ENCODE measurements at places on chromosomes 12 and 14. TPM values are rescaled to one million over a fixed set of nuclear protein-coding genes. Genes with fewer than 3 reads are reported as not detected.
A peak's percentile ranks its signal among the peaks of the same experiment; 100 is the strongest.

- no peak for DNase-seq
These were observed 770.7 kb upstream of the TMEM132C start for GRCh38 chr12:127496255-127496654.

GRCh38 chr12:56626701-56627100 is 3.4 kb downstream of the BAZ2A start:
- DNase-seq, result no peak

GRCh38 chr14:92748259-92749016 is at the start of gene LGMN:
LGMN (minus strand) TSS chr14:92748627; CDS start chr14:92732786, 15,841 bp downstream.
- DNase-seq, result peak; percentile 90

Gene EIF4B
- total RNA-seq, result 1,876 TPM

- no peak for DNase-seq
These were observed 52.3 kb upstream of the RFLNA start for GRCh38 chr12:124242529-124243065.

DNA sequence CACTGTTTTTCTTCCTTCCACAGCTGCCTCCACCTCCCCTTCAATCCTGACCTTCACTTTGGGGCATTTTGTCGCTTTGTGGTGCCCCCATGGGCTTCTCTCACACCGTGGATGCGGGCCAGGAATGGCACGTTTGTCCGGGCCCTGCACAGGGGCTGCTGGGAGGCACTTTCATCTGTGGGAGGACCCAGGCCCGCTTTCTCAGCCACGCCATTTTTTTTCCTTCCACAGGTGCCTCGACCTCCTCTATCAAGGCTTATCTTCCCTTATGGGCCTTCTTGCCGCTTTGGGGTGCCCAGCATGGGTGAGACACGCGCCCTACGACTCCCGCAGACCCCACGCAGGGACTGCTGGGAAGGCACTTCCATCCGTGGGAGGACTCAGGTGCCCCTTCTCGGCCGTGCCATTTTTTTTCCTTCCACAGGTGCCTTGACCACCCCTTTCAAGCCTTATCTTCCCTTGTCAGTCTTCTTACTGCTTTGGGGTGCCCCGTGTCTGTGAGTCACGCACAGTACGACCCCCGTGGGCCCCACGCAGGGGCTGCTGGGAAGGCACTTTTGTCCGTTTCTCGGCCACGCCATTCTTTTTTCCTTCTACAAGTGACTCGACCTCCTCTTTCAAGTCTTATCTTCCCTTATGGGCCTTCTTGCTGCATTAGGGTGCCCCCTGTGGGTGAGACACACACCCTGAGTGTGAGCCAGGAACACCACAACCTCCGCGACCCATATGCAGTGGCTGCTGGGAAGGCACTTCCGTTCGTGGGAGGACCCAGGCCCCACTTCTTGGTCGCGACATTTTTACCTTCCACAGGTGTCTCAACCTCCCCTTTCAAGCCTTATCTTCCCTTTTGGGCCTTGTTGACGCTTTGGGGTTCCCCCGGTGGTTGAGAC is 270.7 kb downstream of the ALG10 start:
- DNase-seq, result no peak

Gene PROX2
- not detected for total RNA-seq

DNA sequence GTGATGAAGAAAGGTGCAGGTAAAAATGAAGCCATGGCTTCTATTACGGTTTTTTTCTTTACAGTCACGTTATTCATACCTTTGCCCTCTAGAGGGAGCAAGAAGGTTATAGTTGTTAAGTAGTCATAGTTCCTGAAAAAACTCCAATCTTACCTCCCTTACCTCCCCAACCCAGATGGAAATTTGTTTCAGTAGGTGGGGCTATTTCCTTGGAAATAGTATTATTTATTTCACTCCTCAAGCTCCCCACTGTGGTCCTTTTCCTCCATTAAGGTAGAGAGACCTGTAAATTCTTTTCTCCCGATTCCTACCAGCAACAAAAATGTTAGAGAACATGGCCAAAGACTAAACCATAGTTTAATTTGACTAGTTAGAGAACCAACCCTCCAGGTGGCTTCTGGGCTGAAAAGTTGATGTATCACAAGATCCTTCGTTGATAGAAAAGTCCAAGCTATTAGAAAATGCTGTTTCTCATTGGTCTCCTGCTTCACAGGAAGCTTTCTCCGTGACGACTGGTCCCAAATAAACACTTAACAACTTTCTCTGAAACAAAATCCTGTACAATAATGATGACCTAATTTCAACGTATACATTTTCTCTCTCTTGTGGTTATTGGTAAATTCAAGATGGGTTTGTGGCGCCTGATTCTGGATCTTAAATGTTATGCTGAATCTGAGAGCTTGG is 43.5 kb downstream of the TMX1 start:
- peak; percentile 96 for DNase-seq

Gene CFL2
- 266 TPM for total RNA-seq

DNA sequence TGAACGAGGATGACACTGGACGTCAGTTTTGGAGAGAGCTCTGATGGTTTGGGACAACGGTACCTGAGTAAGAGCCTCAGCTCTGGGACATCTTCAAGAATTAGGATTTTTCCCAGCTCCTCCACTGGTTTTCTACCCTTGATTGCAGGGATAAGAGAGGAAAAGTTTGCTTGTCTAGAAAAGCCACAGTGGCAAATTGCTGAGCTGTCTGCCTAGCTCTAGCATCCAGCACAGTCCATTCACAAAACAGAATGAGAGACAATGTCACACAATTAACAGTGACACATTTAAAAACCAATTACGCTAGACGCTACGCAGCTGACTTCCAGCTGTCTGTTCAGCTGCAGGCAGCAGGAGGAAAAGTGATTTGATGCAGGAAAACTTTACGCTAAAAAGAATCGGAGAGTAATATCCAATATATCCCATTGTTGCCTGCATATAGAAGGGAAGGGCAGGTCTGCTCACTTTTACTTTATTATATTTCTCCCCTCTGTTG is 168.1 kb upstream of the PRICKLE1 start:
- DNase-seq, result no peak

Data from fibroblast of the aortic adventitia (primary cell).